ENCODE measurements at places on chromosomes 4 and X.

GRCh38 chr4:25958110-25958509 is 44.1 kb downstream of the SMIM20 start:
- no peak for DNase-seq

- no peak for DNase-seq
These were observed 140.4 kb upstream of the MAD2L1 start for GRCh38 chr4:120207021-120207420.

- DNase-seq = no peak
These were observed 168.2 kb downstream of the AMELX start for GRCh38 chrX:11461201-11462001.

GRCh38 chrX:139297638-139298037 is 232.9 kb upstream of the F9 start:
- DNase-seq = no peak

- no peak for DNase-seq
These were observed 13.0 kb downstream of the SLC7A11 start for GRCh38 chr4:138229160-138229559.

DNA sequence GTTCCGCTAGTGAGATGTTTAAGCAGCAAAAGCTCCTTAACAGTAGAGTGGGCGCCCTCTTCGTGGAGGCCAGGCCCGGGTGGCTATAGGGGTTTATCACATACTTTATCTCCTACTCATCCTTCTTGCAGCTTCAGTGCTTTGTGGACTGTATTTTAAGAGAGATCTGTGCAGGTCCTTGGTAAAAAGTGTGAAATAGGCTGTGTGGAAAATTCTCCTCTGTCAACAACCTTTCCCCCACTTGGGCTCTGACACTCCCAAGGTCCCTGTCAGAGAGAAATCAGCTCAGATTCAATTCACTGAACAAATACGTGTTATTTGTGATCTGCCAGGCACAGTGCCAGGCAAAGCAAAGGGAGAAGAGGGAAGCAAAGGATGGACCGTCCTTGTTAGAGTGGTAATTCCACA is 214.3 kb upstream of the PPARGC1A start:
- no peak for DNase-seq

DNA sequence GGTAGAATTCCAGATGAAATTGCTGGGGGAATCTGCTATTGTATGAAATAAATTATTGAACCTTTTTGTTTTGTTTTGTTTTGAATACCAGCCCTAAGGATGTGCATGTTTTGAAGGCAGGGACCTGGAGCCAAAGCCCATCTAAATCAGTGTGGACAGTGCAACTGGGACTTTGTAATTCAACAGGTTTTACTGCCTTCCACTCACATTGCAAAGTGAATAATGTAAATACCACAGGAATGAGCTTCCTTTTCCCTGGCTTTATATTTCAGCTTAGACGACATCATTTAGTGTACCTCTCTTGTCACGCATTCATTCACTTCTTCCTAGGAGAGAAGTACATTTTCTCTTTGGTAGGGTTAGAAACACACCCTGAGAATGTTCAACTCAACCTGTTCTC is 795.0 kb downstream of the CENPC start:
- no peak for DNase-seq

DNA sequence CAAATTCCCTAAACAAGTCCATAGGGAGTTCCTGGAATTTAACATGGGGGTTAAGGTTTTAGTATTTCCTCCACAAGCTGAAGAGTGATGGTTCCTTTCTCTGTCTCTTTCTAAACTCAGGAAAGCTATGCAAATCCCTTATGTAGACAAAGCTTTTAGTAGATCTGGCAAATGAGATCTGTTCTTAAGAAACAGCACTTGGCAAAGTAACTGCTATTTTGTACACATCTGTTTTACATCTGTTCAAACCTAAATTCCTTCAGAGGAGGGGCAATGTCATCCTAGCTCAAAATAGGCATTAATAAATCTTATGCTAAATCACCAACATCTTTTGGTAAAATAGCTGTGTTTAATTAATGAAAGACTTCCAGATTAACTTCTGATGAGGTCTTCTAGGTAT is 137.8 kb upstream of the TBC1D9 start:
- DNase-seq = no peak

DNA sequence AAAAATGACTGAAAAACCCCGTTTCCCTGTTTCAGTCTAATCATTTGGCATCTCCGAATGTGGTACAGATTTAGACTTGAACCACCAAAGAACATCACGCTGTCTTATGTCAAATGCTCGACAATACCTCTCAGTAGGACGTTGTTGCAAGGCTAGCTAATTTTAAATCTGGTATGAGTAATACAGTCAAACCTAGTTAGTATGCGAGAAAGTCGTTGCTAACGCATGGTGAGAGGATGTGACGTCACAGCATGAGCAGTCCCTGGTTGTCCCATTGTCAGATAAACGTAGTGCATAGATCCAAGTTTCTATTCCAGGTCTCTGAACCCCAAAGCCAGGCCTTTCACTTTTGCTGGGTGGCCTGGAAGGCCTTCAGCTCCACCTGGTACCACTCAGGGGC is 44.7 kb downstream of the SETD7 start:
- no peak for DNase-seq

GRCh38 chr4:153140294-153140693 is 63.9 kb upstream of the TRIM2 start:
- DNase-seq = no peak

DNA sequence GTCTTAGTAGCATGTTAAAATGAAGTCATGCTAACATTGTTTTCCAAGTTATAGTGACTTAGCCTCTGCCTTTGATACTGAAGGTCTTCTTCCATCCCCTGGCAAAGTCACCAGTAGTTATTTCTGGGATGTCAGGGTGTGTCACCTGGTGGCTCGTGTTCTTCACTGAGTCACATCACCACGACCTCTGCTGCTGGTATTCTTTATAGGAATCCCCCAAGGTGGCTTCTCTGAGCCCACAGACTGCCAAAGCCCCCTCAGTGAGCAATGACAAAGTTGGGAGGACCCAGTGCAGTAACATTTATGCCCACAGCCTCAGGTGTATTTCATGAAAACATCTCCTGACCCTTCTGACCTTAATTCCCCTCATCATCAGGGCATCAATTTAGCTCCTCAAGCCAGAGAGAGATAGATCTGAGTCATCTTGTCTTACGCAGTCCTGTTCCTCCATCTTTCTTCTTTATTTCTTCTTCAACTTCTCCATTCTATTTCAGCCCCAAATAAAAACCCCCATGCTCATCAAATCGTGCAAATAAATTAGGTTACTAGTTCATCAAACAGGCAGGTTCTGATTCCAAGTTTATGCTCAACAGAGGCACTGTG is 29.3 kb upstream of the GPRIN3 start:
- DNase-seq = no peak

DNA sequence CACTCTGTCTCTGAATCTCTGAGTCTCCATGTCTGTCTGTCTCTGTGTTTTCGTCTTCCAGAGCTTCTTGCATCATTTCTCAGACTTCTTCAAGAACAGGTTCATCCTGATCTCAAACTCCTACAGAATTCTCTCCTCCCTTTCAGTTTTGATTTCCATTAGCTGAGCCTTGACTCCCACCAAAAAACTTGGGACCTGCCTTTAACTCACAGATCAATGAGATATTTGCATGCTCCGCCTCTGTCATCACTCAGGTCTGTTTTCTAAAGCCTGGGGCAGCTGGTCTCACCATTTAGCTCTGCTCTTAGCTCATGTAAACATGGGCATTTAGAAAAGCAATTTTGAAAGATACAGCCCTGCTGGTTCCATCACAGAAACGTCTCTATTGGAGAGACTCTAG is 8.6 kb downstream of the DAPP1 start:
- no peak for DNase-seq

DNA sequence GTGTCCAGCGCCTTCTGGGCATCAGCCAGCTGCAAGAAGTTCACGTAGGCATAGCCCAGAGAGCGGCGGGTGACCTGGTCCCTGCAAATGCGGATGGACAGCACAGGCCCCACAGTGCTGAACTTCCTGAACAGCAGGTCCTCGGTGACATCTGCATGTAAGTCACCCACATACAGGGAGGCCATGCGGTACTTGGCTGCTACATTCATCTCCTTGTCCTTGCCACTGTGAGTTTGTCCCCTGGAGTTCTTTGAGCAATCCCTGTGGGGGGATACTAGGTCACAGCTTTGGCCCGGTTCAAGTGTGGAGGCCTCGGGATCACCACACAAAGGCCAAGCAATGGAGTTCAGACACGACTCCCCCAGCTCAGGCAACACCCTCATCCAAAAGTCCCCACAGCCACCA is 776 bp downstream of the PABPC4L start:
- DNase-seq = no peak

DNA sequence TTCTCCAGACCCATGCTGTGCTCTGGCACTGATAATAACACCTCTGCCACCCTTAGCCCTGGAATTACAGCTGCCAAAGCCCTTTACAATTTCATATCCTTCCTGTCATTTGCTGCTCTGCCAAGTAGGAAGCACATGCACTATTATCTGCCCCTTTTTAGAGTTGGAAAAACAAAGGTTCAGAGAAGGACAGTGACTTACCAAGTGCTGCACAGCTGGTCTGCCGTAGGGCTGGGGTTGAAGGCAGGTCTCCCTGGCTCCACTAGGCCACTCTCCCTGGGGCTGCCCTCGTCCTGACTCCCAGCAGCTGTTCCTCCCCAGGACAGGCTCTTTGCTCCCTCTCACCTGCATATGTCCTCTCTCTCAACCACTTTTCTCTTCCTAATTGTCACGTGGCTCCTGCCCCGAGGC is 73.4 kb downstream of the ANAPC4 start:
- DNase-seq = no peak

DNA sequence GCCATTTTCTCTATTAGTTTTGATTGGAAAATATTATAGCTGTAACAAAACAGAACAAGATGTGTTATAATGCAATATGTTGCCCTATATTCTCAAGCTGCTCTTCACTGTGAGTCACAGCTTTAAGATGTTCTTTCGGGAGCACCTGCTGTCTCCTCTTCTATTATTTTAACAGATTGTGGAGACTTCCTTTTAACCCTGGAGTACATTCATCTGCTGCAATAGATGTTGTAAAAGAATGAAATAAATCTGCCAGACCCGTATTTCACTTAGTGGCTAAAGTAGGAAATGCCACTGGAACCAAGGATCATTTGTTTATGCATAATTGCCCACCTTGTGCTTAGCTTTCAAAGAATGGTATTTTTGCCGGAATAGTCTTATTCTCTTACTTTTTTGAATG is 11.1 kb downstream of the LSM6 start:
- no peak for DNase-seq

DNA sequence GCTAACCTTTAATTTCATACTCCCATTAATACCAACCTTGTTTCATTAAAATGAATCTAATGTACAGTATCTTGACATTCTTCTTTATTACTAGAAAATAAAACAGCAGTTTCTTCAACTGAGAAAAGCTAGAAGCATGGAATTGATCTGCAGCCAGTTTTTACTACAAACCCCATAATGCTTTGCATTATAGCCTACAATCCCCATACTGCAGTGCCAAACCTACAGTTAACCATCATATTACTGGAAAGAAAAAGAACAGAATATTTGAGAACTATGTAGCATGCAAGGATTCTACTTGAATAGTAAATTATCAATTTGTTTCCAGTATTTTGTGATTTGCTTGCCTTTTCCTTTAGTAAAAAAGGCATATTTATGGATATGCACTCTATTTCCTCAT is 3.2 kb upstream of the IL1RAPL1 start:
- no peak for DNase-seq

GRCh38 chr4:152992027-152992426 is 55.9 kb downstream of the FHDC1 start:
- no peak for DNase-seq

DNA sequence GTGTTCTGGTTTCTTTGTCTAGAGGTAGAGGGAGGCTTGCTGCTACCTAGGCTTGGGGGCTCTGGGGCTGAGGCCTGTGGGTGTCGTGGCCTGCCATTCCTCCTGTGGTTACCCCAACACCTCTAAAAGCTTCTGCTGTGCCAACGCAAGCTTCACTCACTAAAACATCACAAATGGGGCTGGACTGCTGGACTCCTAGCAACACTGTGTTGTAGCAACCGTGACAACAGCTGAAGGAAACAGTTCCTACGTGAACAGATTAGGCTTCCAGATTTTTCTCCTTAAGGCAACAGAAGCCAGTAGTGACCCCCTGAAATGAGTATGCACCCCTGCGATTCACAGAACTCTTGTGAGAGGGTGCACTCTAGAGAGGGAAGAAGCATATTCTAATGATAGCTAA is 138.3 kb upstream of the TEX13D start:
- no peak for DNase-seq

- DNase-seq = no peak
These were observed 474.7 kb downstream of the TRIML1 start for GRCh38 chr4:188613976-188614375.

DNA sequence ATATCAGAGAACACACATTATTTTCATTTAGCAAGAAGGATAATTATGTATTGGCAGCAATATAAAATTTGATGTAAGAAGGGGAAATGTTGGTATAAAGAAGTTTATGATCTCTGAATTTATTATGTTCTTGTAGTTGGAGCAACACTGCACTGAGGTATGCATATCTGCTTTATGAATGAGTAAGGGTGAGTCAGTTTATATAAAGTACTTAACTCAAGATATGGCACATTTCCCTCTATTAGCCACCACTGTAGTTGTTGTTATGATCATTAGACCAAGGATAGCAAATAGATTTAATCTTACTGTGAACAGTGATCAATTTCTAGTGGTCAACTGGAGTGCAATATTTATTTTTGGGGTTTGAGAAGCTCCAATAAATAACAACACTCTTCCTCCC is 66.6 kb downstream of the SNX25 start:
- DNase-seq = no peak

- DNase-seq = no peak
These were observed 55.2 kb downstream of the NEK1 start for GRCh38 chr4:169557061-169557636.

GRCh38 chr4:187128222-187128621 is 404.6 kb upstream of the FAT1 start:
- DNase-seq = no peak

DNA sequence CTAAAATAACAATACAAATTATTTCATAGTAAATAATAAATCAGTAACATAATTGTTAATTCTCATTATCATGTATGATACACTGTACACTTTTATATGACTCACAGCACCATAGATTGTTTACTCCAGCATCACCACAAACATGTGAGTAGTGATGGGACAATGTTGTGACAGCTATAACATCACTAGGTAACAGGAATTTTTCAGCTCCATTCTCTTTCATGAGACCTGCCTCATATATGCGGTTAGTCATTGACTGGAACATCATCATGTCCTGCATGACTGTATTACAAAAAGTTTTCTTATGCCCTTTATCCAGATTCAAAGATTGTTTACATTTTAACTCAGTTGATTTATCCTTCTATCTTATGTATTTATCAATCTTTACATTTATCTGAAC is 1530.0 kb downstream of the PCDH18 start:
- DNase-seq = no peak

DNA sequence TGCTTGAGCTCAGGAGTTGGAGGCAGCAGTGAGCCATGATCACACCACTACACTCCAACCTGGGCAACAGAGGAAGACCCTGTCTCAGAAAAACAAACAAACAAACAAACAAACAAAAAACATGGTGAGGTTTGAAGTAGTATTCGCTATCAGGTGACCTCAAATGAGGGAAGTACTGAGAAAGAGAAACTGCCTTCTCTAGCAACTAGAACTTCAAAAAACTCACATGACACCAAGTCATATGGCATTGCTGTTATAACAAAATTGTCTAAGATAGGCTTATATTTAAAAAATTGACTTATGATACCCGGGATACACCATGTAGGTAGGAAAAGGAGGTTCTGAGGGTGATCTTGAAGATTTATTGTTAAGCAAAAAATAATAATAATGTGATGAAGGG is 10.3 kb downstream of the MPP1 start:
- DNase-seq = no peak

Measured in stimulated activated CD8-positive, alpha-beta memory T cell treated with anti-CD3 and anti-CD28 coated beads, Interleukin-2, amount 100 ng/mL, for 1 hour (primary cell).